ENCODE measurements at places on chromosomes 16 and 17.

- DNase-seq, result no peak
Measured at GRCh38 chr17:7077911-7078546, 2.0 kb downstream of the CLEC10A start.

- DNase-seq, result no peak
Measured at GRCh38 chr17:66260688-66261087, 31.5 kb upstream of the APOH start.

DNA sequence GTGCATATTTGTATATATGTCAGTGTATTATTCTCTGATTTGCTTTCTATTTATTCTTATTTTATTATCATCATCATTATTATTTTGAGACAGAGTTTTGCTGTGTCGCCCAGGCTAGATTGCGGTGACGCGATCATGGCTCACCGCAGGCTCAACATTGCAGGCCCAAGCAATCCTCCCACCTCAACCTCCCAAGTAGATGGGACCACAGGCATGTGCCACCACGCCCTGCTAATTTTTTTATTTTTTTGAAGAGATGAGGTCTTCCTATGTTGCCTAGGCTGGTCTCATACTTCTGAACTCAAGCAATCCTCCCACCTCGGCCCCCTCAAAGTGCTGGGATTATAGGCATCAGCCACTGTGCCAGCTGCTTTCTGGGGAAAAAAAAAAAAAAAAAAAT, 8.4 kb upstream of the ARHGAP17 start:
- no peak for DNase-seq

DNA sequence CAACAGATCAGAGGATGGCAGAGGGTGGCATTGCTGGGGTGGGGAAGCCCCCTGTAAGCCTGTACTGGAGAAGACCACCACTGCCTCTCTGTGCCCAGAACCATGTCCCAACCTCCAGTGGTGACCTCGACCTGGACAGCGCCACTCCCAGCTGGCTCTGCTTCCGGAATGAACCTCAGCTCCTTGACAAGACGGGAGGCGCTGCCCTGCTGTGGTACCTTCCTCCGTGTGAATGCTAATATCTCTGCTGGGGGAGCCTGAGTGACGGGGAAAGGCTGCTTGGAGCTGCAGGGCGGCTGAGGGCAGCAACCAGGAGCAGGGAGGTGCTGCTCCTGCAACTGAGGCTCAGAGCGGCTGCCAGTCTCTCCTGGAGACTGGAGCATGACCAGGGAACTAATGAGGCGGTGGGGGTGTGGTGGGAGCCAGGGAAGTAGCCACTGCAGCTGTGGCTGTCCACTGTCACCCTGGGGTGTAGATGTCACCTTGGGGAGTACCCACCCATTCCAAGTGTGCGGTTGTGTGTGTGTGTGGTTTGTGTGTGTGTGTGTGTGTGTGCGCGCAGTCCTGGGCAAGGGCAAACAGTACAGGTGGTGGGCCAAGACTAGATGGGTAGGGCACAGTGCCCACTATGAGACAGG, 6.2 kb downstream of the PRCD start:
- DNase-seq, result no peak

DNA sequence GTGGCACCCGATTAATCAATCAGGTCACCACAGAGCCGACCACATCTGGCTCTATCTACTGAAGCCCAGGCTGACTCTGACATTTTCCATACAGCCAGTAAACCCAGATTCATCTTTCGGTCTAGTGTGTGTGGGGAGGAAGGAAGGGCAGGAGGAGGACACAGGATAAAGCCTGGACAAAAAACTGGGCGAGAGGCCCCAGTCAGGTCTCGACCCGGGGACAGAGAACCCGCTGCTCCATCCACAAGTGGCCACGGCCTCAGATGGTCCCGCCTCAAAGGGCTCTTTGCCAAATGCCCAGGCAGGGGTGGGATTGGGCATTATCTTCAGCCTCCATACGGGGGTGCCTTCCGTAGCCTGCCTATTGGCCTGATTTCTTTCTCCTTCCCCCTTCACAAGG, 7.8 kb downstream of the ABR start:
- no peak for DNase-seq

- DNase-seq, result no peak
Measured at GRCh38 chr16:27717726-27718125, 167.8 kb downstream of the KATNIP start.

DNA sequence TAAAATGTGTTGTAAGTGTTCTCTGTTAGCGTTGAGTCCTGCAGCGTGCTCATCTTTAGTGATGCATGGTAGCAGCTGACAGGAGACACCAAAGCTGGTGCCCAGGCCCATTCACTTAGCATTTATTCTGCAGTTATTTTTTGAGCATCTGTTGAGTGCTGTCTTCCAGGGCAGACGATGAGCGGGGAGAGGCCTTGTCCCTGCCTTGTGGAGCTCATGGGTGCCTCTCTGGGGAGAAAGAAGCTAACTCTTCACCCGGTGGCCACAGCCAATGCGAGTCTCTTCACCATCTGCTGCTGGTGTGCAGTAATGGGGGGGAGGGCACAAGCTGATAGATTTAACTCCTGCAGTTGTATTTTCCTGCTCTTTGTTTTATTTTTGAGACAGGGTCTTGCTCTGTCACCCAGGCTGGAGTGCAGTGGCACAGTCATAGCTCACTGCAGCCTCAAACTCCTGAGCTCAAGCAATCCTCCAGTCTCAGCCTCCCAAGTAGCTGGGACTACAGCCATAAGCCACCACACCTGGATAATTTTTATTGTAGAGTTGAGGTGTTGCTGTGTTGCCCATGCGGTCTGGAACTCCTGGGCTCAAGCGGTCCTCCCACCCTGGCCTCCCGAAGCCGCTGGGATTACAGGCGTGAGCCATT, 30.5 kb downstream of the GPT2 start:
- no peak for DNase-seq

- DNase-seq, result peak; percentile 63
Measured at GRCh38 chr17:50026837-50027171, 29.1 kb upstream of the ITGA3 start.

GRCh38 chr17:28763137-28763799, 19.5 kb downstream of the TRAF4 start:
- DNase-seq, result no peak

DNA sequence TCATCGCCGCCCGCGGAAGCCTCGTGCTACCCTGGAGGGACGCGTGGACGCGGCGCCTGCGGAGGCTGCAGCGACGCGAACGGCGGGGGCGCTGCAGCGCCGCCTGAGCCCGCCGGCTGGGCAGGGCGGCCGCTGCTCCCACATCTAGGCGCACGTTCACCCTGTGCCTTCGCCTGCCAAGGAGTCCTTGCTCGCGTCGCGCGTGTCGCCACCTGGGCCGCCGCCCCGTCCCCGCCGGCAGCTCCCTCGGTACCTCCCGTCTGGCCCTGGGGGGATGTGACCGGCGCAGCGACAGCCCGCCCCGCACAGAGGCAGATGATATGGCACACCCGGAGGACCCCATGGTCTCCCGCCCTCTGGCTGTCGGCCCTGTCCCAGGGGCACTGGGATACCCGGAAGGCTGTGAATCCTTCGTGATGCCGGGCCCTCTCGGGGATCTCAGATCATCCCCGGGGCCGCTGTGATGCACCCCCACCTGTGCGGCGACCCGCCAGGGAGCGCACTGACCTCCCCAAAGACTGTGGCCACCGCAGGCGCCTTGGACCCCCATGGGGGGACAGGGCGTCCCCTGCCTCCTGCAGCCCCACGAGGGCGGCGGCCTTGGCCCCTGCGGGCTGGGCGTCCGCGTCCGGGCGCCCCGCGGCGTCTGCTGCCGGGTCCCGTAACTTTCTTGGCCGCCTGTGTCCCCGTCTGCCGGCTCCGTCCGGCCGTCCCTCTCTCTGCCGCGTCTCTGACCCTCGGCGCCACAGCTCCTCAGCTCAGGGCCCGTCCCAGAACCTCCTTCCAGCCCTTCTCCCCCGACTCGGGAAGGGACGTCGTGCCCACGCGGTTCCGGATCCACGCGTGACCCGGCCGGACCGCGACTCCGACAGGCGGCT, 689 bp upstream of the TBC1D24 start:
- peak; percentile 40 for DNase-seq

All from activated CD8-positive, alpha-beta memory T cell treated with anti-CD3 and anti-CD28 coated beads for 1 hour (primary cell).